ENCODE measurements at places on chromosomes 16 and 17.

GRCh38 chr16:52568983-52569690, 22.2 kb upstream of the TOX3 start:
- no peak for DNase-seq

- no peak for DNase-seq
Observed at GRCh38 chr17:77736721-77737120, 221.8 kb upstream of the TNRC6C start.

DNA sequence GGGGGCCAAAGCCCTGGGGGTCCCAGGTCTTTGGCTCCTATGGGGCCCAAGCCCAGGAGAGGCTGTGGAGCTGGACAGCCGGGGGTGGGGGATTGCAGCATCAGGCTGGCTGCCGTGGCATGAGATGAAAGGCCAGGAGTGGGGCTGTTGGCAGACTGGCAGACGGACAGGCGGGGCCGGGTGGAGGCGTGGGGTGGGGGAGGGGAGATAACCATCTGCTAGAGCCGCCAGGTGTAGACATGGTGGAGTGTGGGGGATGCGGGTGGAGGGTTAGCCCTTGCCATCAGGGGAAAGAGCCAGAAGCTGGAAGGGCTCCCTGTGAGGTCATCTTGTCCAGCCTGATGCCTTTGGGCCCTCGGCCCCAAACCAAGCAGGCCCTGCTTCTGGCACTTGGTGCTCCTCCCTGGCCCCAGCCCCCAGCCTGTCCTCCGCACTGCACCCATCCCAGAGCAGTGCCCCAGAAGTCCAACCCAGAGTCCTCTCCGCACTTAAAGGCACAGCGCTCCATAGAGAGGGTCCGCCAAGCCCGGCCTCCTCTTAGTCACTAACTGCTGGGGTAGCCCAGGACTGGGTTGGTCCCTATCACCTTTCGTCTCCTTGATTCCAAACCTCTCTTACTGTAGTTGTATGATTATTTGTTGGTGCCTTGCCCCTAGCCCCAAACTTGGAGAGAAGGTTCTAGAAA, 33.3 kb upstream of the DLX4 start:
- no peak for DNase-seq

- DNase-seq, result no peak
Observed at GRCh38 chr17:82917699-82918345, 78.0 kb upstream of the ZNF750 start.

DNA sequence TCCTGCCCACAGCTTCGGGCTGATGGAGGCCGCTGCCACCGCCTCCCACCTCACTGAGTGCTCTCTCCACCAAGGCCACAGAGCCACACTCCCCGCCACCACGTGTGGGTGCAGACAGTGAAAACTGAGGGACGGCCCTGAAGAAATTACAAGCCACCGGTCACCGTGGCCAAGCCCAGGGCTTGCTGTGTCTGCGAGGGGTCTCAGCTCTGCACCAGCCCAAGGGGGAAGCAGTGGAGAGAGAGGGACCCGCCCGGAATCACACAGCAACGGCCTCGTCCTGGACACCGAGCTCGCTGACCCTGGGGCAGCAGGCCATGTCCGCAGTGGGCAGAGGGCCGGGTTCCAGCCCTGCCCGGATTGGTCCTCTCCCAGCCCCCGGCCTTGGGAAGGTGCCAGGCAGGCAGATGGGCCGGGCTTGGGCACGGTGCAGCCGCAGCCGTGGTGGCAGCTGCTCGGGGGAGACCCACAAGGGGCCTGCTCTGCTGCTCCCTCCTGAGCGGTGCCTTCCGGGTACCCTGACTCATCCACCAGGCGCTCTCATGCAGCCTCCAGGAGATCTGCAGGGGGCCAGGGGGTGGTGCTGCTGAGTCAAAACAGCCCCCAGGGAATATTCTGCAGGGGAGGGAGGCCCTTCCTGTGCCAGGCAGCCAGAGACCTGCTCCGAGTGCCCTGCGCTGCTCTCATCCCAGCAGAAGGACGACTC, 52.0 kb downstream of the CBFA2T3 start:
- peak; percentile 7 for DNase-seq

DNA sequence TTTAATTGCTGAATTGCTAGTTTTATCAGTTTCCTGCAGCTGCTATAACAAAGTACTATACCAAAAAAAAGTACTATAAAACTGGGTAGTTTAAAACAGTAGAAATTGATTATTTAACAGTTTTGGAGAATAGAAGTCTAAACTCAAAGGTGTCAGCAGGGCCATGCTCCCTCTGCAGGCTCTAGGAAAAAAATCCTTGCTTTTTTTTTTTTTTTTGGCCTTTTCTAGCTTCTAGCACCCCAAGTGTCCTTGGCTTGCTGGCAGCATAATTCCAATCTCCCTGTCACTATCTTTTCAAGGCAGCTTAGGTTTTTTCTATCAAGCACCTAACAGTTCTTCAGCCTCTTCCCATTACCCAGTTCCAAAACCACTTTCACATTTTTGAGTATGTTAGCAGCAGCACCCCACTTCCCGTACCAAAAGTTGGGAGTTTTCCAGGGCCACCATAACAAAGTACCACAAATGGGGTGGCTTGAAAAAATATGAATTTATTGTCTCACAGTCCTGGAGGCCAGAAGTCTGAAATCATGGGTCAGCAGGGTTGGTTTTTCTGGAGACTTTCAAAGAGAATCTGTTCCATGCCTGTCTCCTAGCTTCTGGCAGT, 37.4 kb downstream of the BPTF start:
- no peak for DNase-seq
